ENCODE measurements at places on chromosomes 4 and X.

- DNase-seq, result no peak
These were observed 4.0 kb downstream of the ADH5 start for GRCh38 chr4:99084595-99084994.

- no peak for DNase-seq
These were observed 300.2 kb downstream of the GPM6A start for GRCh38 chr4:175511861-175512260.

- no peak for DNase-seq
These were observed 108.2 kb downstream of the NSUN7 start for GRCh38 chr4:40857956-40858355.

- DNase-seq, result no peak
These were observed 25.4 kb upstream of the TNIP3 start for GRCh38 chr4:121189326-121190215.

GRCh38 chrX:24563291-24564010, 83.7 kb downstream of the PCYT1B start:
- no peak for DNase-seq

DNA sequence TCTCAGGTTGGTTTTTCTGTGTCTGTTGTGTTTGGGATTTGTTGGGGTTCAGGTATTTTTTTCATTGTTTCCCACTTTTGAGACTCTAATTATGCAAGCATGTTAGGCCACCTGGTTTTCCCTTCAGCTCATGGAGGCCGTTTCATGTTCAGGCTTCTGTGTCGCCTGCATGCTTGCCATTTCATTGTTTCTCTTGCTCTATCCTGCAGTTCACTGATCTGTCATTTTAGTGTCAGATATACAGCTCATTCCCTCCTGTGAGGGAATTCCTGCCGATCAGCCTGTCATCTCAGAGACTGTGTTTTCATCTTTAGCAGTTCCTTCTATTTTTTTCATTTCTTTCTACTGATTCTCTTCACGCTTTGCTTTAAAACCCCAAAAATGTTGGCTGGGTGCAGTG, 49.4 kb upstream of the HGFAC start:
- DNase-seq, result no peak

DNA sequence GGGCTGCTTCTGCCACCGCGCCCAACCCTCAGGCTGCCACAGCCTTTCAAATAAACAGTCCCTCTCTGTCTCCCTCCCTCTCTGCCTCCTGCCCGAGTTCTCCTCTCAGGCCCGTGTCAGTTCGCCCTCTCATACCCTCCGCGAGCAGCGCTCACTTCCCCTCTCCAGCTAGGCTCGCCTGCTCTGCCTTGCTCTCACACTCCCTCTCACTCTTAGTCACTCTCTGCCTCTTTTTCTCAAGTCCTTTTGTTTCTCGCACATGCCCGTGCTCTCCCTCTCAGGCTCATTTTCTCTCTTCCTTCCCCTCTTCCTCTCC, 3.2 kb downstream of the EFNB1 start:
- no peak for DNase-seq

DNA sequence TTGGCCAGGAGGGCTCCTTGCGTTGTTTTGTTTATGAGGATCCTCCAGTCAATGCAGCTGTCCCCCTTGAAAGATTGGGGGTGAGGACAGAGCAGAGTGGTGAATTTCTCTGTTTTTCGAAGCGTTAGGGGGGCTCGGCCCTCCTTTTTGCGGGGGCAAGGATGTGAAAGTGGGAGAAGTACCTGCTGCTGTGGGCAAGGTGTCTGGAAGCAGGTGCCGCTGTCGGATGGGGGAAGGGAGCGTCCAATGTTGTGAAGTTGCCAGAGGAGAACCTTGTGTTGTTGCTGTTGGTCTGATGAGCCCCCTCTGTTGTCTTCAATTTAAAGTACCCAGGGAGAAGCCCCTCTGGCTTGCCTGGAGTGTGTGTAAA, 613 bp downstream of the GLRB start:
- no peak for DNase-seq

DNA sequence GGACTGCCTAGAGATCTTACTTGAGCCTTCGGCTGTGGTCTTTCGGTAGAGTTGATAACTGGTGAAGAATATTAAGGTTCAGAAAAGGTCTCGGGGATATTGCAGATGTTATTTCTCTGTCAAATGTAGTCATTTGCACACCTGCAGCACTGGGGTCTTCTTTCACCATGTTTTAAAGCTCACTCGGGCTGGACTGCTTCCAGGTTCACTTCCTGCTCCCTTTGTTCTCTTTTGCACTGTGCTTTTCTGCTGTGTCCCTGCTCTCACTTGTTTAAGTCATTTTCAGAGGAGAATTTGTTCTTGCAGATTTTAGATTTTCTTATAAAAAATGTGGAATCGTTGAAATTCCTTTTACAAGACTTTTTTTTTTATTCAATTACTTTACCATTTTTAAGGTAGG, 68.5 kb downstream of the BMPR1B start:
- no peak for DNase-seq

- DNase-seq, result no peak
These were observed 1.1 kb upstream of the CD99 start for GRCh38 chrX:2689773-2690666.

DNA sequence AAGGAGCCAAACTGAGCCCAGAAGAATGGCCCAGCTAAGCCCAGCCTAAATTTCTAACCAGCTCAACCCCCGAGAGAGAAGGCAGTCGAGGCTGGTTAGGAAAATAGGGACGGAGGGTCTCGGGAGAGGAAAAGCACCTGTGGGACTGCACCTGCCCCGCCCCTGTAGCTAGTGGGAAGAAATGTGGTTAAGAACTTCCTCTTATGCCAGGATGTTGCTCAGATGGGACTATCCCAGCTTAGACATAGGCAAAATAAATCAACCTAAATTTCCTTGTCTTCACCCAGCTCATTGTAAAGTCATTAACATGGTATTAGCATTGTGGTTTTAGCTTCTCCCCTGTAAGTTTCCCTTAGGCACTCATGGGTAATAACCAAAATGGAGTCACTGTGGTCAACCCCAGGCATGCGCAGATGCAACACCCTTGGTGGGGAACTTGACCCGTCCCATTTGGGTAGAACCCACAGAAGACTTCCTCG, 86.8 kb downstream of the ZNF718 start:
- no peak for DNase-seq

DNA sequence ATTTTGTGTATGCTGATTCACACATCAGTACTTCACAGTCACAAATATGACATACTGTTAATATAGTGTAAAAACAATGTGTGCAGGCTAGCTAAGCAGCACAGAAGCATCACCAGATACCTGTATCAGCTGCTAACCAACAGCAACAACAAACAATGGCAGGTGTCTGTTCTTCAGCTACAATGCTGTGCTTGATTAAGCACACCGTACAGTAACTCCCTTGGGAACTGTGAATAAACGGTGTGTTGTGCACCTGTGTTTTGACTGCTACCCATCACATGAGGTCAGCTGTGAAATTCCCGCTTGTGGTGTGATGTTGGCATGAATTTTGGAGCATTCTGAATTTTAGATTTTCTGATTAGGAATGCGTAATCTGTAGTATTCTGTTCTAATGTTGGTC, 379.7 kb upstream of the FAT1 start:
- no peak for DNase-seq

- DNase-seq, result no peak
These were observed 20.5 kb downstream of the NUDT9 start for GRCh38 chr4:87442889-87443288.

DNA sequence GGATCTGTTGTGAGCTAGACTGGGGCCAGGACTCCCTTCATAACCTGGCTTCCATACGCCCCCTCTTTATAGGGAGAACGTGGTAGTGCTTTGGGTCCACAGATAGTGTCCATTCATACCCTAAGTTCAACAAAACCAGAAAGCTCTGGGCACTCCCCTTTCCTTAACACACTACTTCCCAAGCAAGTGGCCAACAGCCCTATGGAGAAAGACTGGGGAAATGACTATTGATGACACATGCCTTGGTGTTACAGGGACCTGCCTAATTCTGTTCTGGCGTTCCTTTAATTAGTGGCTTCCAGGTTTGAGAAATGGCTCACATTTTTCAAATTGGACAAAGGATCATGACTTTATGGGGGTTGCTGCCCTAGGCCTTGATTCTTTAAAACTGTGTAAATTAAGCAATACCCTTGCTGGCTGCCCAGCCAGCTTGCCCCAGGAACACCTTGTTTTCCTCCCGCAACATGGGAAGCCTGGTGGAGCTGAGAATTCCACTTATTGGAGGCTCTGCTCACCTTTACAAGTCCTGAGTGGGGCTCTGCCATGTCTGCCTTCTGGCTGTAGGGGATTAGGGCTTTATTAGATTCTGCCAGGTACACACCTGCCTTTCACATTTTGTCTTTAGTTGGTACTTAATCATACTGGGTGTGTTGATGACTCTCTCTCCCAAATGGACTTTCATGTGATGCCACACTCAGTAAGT, 61.1 kb downstream of the RGS12 start:
- no peak for DNase-seq

DNA sequence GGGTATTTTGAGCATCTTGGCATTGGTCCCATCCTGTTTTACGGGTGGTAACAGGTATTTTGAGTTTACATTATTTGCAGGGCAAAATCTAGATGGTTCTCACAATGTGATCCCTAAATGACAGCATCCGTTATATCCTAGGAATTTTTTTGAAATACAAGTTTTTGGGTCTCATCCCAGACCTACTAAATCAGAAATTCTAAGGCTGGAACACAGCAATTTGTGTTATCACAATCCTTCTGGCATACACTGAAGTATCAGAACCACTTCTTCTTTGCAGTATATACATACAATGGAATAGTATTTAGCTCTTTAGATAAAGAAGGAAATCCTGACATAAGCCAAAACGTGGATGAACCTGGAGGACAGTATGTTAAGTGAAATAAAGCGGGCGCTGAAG, 104.1 kb upstream of the LSM6 start:
- no peak for DNase-seq

- no peak for DNase-seq
These were observed 57.9 kb downstream of the MND1 start for GRCh38 chr4:153402366-153402765.

- DNase-seq, result no peak
These were observed 247.7 kb upstream of the ETNPPL start for GRCh38 chr4:109010521-109010920.

DNA sequence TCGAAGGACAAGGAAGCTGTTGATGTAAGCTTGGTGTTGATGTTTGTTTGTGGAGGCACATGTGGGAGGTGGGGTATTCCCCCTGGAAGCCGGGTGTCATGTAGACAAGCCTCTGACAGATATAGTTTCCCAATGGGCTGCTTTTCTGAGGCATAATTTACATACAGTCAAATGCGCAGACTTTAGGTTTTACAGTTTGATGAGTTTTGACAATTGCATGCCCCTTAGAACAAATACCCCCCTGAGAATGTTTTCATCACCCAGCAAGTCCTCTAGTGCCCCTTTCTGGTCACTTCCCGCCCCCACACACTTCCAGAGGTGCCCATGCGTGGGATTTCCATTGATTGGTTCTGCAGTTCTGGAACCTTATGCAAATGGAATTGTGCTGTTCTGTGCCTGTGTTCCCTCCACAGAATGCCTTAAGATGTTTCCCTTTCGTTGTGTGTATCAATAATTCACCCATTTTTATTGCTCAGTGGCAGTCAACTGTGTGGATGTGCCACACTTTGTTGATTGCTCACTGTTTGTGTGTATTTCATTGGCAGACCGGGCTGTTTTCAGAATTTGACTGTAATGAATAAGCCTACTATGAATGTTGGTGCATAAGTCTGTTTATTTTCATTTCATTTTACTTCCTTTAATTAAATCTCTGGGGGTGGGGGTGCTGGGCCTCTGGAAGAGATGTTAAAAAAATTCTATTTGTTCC, 8.5 kb downstream of the EVC start:
- no peak for DNase-seq

DNA sequence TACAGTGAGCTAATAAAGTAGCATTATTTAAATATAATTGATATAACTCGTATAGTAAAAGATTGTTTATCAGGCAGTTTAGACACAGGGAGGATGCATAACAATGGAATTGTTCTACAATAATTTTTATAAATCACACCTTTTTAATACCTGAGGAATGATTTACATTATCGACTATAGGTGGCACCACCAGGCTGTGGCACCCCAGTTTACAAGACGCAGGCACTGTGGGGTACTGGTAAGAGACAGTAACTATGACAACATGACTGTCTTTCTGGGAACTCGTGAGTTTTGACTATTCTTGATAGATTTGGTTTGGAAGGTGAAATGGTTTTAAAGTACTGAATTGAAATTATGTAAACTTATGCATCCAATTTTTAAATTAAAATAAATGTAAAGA, 27.1 kb upstream of the STBD1 start:
- no peak for DNase-seq

DNA sequence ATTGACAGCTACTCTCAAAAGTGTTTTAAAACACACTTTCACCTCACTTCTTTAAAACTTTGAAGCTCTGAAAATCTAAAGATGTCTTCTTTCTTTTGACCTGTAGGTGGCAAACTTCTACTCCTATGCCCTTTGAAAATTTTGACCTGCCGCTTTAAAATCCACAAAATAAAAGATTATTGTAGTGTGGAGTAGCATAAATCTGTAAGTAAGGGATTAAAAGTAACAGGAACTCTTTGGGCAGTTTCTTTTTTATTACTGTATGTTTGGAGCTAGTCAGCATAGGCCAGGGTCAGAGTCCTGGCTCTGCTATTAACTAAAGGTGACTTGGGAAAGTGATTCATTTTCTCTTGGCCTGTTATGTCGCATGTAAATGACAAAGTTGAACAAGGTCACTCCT, 25.5 kb downstream of the BBS12 start:
- no peak for DNase-seq

DNA sequence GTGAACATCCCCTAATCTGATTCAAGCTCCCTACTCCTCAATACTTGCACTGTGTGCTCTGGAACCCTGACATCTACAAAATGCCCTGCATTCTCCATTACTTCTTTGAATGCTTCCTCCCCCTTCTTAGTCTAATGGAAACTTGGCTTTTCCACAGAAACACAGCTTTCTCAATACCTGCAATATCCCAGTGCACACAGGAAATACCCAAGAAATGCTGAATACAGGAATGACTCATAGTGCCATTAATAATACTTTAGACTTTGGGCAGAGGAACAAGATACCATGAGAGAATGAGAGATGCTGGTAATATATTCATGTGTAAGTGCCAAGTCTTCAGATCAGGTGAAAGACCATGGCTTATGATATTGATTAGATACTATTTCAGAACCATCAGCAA, 5.6 kb downstream of the QRFPR start:
- DNase-seq, result no peak

- no peak for DNase-seq
These were observed 148.9 kb downstream of the PRDM5 start for GRCh38 chr4:120773641-120774040.

GRCh38 chr4:36006226-36006625, 238.1 kb downstream of the ARAP2 start:
- no peak for DNase-seq

- no peak for DNase-seq
These were observed 3.1 kb downstream of the SLC49A3 start for GRCh38 chr4:685679-686412.

DNA sequence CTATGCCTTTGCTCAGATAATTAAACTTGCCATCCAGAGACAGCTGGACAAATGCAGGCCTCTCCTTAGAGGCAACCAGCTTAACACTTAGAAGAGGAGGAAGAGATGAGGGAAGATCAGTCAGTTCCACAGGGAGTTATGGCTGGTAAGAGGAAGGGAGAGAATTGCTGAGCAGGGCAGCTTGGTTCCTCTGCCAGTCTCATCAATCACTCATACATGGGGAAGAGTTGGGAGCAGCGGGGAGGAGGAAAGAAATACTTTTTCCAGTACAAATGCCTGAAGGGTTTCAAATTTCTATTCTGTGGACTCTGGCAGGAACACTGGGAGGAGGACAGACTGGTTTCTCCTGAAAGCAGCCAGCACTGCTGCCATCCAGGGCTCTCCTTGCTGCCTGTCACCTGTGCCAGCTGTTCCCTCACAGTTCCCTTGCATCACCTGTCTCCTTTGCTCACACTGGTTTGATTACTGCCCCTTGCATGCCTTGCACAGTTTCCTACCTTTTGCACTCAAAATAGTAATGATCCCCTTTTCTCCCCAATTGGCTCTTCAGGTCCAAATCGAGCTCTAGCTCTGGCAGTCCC, 59.5 kb downstream of the PGRMC2 start:
- DNase-seq, result no peak
